ENCODE measurements at places on chromosomes 2 and 18.

DNA sequence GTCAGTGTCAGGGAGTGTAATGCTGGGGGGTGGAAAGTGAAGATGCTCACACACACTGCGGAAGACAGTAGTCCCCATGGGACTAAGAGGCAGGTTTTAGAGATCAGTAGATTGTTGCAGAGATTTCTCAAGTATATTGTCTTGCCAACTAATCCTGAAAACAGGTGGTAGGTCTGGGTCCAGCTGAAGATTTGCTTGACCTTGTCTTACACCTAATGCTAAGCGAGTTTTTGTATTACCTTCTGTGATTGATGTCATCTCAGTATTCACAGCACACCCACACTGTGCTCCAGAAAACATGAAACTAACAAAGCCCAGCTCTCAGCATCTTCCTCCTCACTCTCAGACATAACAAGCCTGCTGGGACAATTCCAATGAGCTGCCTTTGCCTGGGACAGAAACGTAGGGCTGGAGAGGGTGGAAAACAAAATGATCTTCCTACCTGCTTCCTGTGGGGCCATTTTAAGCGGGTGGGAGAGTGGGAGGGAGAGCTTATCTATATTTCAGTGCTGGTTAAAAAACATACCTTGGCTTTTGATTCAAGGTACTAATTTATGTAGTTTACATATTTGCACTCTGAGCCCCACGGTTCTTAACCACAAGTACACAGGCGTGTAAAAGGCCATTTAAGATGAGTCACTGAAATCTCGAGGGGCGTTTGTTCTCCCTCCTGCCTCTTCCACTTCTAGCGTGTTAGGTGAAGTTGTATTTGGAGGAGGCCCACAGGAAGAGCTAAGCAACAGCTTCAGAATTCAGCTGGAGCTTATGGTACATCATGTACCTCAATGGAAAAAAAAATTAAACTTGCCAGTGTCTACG lies 23.1 kb upstream of the RBMS1 start:
- DNase-seq = no peak

- no peak for DNase-seq
Observed at GRCh38 chr18:79797518-79798345, at the start of gene KCNG2. TSS of gene KCNG2 (plus strand) at chr18:79797938. CDS start at chr18:79863668, 65,730 bp downstream.

DNA sequence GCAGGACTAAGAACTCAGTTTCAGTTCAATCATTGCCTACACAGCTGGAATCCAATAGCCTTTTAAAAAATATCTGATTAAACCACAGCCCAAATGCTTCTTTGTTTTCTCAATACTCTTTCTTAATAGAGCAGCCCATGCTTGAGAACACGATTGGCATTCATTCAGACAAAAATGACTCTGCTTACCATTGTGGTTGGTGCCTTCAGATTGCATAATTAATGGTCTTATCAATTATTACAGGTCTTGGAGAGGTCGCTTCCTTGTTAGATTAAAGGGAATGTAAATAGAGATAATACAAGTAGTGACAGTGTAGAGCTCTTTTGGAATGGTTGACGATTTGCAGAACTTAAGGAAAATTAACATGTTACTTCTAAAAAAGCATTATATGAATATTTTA lies 107.2 kb downstream of the RNF152 start:
- no peak for DNase-seq

GRCh38 chr2:174051741-174052583 lies 86.8 kb upstream of the SP3 start:
- no peak for DNase-seq

- DNase-seq = no peak
Observed at GRCh38 chr18:55588870-55589595, 1.0 kb upstream of the TCF4 start.

GRCh38 chr2:237708961-237709360 lies 81.6 kb downstream of the LRRFIP1 start:
- no peak for DNase-seq

DNA sequence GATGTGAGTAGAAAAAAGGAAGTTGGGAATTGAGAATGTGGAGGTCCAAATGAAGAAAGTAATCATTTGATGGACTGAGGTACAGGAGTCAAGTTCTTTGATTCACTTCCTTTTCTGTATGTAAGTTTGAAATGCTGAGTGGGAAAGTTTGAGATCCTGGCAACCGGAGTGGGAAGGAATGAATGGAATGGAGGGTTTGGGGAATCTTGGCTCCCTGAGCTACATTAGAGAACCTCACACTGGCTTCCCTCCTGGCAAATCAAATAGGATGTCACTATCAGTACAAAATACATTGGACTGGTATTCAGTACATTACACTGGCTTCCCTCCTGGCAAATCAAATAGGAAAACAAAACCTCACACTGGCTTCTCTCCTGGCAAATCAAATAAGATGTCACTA lies 9.8 kb upstream of the RNF138 start:
- no peak for DNase-seq

DNA sequence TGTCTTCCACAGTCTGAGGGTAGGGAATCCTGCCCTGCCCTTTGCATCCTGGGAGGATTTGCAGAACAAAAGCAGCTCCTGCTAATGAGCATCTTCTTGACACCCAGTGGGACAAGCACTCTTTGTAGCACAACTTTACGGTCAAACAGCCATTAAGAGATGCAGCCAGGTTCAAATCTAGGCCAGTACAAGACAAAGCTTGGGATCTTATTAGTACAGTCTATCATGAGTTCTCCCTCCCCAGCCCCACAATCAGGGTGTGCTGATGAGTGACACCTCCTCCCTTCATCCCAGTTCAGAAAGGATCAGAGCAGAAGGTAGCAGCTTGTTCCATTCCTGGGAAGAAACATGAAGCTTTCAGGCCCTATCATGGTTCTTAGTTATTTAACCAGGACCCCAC lies 41.9 kb downstream of the MARCO start:
- DNase-seq = no peak

DNA sequence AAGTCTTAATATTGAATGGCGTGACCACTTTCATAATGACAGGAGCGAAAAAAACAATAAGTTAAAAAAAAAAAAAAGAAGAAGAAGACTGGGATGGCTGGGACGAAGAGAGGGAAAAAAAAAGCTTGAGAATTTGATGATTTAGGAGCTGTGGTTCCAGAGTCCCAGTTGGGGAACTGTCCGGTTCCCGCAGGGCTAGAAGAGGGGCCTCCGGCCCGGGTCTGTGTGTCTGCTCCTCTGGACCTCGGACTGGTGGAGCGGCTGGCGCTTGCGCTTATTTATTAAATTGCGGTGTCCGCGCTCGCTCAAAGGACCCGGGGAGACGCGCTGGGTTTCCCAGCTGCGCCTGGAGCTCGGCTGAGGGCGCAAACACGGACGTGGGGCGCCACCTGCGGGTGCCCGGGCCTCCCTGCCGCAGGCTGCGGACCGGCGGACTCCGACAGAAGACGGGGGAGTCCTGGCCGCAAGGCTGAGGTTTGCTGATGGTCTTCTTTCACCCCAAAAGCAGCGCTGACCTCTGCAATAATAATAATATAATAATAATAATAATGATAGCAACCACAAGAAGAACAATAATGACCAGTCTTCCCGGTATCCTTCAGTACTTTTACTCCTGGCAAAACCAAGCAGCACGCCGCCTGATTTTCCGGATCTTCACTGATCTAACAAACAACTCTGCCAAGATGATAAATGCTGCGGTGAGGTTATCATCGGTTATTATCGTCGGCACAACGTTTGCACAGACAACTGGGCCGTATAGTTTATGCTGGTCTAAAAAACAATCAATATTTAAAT lies at the start of gene CBLN2:
TSS of gene CBLN2 (minus strand) at position 251 of the 795 bp plus-strand sequence. CDS start 2,182 bp downstream, outside the sequence.
- peak; percentile 33 for DNase-seq

DNA sequence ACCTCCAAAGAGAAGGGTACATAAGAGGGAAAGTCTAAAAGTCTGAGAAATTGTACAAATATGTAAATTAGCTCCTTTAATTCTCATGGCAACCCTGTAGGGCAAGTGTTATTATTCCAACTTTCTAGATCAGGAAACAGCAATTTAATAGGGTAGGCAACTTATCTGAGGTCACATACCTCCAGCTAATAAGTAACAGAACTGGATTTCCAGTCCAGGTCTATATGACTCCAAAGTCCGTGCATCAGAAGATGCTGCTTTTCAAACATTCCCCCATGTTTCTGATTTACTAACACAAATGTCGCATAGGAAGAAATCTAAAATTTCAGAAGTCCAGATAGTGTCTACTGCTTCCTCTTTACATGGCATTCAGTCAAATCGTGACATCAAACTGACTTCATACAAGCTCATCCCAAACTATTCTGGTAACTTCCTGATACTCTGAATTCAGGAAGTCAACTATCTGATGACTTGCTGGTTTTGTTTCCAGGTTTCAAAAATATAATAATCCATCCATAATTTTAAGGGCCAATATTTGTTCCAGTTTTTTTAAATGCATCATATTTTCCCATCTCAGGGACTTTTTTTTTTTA lies 419.3 kb upstream of the ACVR2A start:
- DNase-seq = no peak

DNA sequence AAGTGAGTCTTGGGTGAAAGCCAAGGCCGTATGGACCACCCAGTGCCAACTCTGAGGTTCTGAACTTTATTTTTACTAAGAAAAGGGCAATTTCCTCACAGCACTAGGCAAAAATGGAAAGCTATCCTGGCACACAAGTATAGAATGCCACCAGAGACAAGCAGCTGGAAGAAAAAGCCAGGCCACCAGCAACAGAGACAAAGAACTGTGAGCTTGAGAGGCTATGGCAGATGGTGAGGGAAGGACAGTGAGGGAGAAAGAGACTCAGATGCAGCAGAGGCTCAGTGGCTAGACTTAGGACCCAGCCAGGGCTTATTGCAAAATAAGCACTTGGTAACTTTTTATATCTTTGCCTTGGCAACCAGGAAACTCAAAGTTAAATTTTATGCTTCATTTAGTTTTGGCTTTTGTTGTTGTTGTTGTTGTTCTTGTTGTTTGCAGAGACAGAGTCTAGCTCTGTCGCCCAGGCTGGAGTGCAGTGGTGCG lies 78.0 kb upstream of the BZW1 start:
- no peak for DNase-seq

GRCh38 chr2:45850558-45850957 lies 199.1 kb downstream of the PRKCE start:
- DNase-seq = no peak

DNA sequence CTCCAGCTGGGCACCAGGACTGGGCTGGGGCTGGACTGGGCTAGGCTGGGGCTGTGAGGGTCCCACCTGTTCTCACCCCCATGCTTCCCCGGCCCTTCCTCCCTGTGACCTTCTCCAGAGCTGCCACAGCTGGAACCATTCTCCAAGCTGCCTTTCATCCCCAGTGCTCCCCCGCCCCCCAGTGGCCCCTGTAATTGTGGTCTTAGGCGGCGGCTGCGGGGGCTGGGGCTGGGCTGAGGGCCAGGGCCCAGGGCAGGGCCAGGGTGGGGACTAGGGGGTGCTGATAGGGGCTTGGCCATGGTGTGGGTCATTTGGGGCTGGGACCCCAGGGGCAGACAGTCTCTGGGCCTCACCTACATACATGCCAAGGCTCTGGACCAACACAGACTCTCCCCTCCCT lies 2.8 kb upstream of the WNT10A start:
- no peak for DNase-seq

DNA sequence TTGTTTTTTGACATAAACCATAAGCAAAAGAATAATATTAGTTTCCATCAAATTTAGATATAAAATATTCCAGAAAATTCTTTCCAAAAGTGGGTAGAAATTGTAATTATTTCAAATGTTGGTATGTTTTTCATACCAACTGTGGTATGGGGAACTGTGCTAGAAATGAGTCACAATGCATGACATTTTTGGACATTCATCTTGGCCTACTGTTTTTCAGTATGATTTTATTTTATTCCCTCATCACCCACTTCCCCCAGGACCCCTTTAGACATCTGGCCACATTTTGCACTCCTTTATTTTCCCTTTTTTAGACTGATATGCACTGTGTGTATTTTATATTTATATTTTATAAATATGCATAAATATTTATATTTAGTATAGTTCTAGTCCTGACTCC lies 97.1 kb downstream of the DPP4 start:
- no peak for DNase-seq

- no peak for DNase-seq
Observed at GRCh38 chr2:186027922-186028321, 289.3 kb downstream of the FSIP2 start.

DNA sequence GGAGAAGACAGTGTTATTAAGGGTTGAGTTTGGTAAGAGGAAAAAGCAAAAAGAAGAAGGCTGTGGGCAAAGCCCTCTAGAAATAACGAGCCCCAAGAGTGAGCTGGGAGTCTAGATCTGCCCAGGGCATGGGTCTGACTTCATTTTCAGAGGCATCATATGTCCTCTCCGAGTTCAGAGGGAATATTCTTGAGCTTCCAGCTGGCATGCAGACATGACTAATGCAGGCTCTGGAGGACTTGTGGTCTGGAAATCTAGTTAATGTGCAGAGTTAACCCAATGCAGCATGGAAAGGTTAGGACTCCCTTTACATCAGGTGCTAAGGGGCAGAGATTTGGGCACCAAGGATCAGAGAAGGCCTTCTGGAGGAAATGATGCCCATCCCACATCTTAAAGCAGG lies 7.3 kb downstream of the ACMSD start:
- no peak for DNase-seq

GRCh38 chr2:171310889-171311288 lies 122.9 kb downstream of the METTL8 start:
- no peak for DNase-seq

DNA sequence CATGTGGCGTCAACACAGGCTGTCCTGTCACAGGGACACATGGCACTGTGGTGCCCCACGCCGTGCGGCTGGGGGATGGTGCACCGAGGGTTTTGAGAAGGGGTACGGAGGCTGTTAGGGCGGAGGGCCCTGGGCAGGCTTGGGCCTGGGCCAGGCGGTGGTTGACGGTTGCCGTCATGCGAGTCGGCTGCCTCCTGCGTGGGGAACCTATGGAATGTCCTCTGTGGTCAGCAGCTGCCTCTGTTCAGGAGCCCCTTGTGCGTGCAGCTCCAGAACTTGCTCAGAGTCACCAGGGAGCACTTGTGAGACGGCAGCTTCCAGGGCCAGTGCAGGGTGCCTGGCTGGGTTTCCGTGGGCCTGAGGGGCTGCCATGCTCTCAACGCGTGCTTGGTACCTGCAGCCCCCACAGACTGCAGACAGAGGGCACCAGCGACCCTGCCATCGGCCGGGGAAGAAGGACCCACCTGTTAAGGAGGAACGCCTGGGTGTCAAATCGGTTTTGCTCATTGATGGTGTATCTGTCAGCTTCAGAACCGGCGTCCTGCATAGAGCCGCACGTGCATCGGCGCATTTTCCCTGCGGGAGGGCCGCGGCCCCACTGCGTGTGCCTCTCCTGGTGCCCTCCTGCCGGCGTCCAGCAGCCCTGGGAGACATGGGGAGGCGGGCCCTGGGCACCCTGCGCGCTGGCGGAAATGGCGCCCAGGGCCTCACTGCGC lies 10.0 kb upstream of the D2HGDH start:
- DNase-seq = no peak
